ENCODE measurements at places on chromosomes 1 and 21. TPM values are rescaled to one million over a fixed set of nuclear protein-coding genes. Genes with fewer than 3 reads are reported as not detected.

DNA sequence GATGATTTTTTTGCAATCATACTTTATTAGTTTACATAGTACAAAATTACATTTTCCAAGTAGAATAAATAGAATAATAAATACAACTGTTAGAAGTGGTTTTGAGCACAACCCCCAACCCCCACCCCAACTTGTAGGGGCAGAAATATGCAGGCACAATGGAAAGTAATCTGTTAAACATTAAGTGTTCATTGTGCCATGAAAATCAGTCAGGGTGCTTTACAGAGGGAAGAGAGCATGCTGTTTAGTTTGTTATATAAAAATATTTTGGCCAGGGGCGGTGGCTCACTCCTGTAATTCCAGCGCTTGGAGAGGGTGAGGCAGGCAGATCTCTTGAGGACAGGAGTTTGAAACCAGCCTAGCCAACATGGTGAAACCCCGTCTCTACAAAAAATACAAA lies 2.6 kb downstream of the OR10T2 start:
- DNase-seq = no peak

- DNase-seq = no peak
Observed at GRCh38 chr21:21897275-21897883, 899.2 kb downstream of the NCAM2 start.

FAM131C gene
- not detected for total RNA-seq

HCRTR1 gene
- 0.31 TPM for total RNA-seq

- DNase-seq = no peak
Observed at GRCh38 chr1:186865253-186865652, 36.5 kb downstream of the PLA2G4A start.

GRCh38 chr21:26332867-26333266 lies 162.3 kb upstream of the APP start:
- no peak for DNase-seq

- DNase-seq = no peak
Observed at GRCh38 chr1:230145505-230145899, 78.5 kb downstream of the GALNT2 start.

KRTAP21-1 gene
- total RNA-seq = not detected

PDE9A gene
- total RNA-seq = 32.6 TPM

DNA sequence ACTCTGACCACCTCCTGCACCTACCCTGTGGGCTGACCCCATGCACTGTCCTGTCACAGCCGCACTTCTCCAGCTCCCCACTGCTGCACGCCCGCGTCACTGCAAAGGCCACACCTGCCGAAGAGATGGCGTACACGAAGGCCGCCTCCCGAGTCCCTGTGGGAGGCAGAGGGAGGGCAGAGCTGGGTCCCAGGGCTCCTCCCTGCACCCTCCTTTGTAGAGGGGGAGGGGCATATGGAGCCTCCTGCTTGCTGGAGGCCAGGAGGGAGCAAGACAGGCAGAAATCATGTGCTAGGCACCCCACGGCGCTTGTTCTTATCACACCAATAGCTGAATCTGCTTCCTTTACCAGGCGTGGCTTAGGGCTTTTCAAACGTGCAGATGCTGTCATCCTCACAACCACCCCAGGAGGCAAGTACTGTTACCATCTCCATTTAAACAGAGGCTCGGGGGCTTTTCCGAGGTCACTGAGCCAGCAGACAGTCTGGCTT lies 21.4 kb downstream of the WNT4 start:
- DNase-seq = no peak

AMIGO1 gene
- 15.6 TPM for total RNA-seq

GRCh38 chr1:198867182-198867581 lies 228.3 kb downstream of the PTPRC start:
- DNase-seq = no peak

Data from sciatic nerve (tissue), 2 donors.